Foreskin melanocyte (primary cell): ENCODE measurements at places on chromosomes 7 and 10.

GRCh38 chr10:114545819-114546218 lies 112.3 kb downstream of the ABLIM1 start:
- no peak for DNase-seq

DNA sequence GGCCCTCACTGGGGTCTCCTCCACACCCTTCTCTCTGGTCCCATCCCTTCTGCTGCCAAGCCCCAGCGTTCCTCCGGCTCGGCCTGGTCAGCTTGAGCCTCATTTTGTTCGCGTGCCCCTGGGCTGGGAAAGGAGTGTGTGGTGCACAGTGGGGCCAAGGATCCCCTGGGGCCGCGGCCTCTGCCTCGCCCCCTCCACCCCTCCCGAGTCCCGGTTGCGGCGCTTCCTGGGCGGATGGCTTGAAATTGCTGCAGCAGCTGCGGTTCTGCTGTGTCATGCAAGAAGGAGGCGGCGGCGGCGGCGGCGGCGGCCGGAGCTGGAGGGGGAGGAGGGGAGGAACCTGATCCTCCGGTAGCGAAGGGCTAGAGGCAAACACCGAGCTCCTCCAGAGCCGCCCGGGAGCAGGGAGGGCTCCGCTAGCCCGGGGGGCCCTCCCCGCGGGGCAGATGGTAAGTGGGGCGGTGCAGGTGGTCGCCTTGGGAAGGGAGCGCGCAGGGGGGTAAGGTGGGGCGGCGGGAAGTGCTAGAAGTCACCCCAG lies 217.8 kb upstream of the MKLN1 start:
- DNase-seq: peak; percentile 60

DNA sequence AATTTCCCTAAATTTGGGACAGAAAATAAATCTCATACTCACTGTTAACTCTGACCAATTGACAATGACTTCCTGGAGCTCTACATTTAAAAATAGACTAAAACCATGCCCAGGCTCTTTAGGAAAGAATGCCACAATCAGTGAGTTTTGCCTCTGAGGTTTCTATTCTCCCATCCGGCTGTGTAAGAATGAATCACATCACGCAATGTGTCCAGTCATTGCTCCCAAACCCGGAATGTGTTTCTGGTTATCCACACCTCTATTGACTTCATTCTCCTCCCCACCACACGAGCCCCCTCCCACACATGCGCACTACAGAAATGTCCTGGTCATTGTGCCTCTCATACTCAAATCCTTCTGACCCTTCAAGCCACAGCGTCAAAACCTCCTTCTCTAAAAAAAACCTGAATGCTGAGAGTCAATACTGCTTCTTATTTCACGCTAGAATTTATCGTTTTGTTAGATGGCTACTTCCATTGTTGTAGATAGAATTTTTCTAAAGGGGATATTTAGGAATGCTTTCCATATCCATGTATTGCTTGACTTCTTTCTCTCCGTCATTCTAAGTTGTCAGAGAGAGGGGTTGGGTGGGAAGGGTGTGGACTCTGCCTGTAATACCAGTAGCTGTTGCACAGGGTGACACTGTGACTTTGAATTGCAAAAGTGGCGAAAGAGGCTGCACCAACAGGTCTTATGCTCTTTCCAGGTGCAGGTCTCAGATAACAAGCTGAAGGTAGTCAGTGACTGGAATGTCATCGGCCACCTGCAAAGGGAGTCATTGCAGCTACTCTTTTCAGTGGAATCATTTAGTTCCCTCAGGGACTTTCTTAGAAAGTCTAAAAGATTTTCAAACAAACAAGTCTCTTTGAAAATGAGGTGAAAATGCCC lies 356.6 kb downstream of the PAXIP1 start:
- DNase-seq: no peak

GRCh38 chr10:28810057-28810870 lies 132.9 kb downstream of the BAMBI start:
- no peak for DNase-seq

GRCh38 chr7:605661-606450 lies 86.2 kb upstream of the PDGFA start:
- DNase-seq: no peak

DNA sequence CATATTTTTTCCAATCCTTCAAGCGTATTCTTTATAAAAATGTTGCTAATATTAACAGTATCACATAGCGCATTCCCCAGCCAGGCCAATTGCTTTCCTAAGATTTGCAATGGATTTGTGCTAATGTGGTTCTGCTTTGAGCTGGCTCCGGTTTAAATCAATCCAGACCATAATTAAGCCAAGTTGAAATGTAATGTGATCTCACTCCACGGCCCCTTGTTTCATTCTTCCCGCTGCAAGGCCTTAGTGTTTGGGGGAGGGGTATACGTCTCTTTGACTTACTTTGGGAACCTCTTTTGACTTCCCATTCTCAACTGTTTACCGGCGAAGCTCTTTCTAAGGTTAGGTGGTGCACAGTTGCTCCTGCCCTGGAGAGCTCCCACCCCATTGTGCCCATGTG lies 86.4 kb downstream of the PRPF18 start:
- no peak for DNase-seq

DNA sequence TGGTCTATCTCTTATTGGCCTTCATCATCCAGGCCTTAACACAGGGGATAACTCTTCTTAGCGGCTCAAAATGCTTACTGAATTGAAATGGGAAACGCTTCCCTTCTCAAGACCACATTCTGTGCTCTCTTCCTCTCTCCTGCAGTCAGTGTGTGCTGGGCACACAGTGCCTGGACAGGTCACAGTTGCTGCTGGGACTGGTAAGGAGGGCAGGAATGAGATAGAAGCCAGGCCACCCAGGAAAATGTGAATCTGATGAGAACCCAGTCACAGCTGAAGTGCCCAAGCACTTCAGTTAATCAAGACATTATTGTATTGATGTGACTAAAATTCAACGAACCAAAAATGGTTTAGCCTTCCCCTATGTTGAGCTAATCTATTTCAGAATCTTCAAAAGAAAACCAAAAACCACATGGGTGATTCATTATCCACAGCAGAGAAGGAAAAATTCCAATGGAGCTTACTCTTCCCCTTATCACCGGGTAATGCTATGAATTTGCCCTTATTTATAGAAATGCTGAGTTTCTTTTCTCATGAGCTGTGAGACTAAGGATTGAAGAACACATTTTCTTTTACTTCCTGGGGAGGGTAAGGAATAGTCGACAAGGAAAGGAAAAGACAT lies 41.2 kb upstream of the PLPP4 start:
- DNase-seq: peak; percentile 63

- DNase-seq: no peak
Observed at GRCh38 chr10:43665054-43665453, 16.4 kb upstream of the ZNF32 start.

DNA sequence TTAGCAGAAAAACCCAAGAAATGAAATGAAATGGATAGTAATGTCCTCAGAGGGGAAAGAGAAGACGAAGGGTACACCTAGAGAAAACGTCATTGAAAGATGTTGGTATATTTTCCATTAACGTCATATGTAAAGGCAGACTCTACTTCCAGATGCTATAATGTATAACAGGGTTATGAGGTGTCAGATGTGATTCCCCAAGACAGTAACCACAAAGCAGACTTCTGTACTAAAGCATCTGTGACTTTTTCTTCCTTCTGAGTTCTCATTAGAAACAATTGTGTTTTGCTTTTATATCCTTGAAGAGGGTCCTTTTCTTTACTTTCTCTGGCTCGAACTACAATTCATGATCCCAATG lies 37.4 kb downstream of the LRRC72 start:
- DNase-seq: no peak

GRCh38 chr7:22821702-22822485 lies 755 bp downstream of the TOMM7 start:
- no peak for DNase-seq

GRCh38 chr7:127514499-127514898 lies 70.9 kb downstream of the GCC1 start:
- peak; percentile 20 for DNase-seq

GRCh38 chr10:125641398-125641797 lies 41.6 kb downstream of the TEX36 start:
- DNase-seq: no peak

GRCh38 chr10:102593804-102594079 lies 50.5 kb upstream of the TRIM8 start:
- DNase-seq: no peak

- DNase-seq: peak; percentile 19
Observed at GRCh38 chr7:123649964-123650363, 5.7 kb upstream of the LMOD2 start.

DNA sequence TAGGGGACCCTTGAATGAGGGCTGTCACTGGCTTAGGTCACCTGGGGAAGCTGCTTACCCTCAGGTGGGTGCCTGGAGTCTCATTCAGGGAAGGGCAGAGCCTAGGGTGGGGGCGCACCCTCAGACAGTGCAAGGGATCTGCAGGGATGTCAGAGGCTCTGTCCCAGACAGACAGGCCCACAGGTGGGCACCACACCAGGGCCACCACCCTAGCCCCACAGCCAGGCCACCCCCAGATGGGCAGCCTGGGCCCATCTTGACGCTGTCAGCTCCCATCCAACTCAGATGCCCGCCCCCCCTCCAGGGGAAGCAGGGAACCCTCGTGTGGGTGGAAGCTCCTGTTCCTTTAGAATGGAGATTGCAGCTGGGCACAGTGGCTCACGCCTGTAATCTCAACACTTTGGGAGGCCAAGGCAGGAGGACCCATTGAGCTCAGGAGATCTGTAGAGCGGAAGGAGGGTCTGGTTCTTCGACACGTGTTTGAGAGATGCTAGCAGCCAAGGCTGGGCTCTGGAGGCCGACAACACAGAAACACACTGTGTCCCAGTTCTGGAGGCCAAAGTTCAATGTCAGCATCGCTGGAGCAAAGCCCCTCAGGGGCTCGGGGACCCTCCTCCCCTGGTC lies 58.5 kb upstream of the DNAJB6 start:
- DNase-seq: no peak

GRCh38 chr10:50216894-50217293 lies 34.4 kb downstream of the ASAH2 start:
- DNase-seq: no peak

DNA sequence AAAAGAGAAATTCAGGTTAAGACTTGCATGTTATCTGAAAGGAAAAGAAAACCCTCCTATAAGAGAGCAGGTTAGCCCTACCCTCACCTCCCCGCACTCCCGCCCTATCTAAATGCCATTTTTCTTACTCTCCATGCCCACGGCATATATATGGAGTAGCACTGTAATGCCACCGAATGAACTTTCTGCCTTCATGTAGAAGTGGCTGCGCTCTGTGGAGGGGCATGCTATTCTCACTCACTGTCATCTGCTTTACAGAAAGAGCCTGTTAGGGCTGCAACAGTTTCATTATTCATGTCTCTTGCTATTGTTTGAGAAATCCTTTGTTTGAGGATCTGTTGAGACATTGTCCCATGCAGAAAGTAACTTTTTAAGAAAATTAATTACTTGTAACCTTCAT lies 1190.6 kb downstream of the SORCS1 start:
- DNase-seq: no peak

GRCh38 chr7:16509829-16510228 lies 16.8 kb upstream of the LRRC72 start:
- no peak for DNase-seq

- no peak for DNase-seq
Observed at GRCh38 chr10:43806831-43807640, 158.4 kb upstream of the ZNF32 start.

GRCh38 chr10:93110472-93111146 lies 36.9 kb downstream of the CYP26A1 start:
- no peak for DNase-seq

DNA sequence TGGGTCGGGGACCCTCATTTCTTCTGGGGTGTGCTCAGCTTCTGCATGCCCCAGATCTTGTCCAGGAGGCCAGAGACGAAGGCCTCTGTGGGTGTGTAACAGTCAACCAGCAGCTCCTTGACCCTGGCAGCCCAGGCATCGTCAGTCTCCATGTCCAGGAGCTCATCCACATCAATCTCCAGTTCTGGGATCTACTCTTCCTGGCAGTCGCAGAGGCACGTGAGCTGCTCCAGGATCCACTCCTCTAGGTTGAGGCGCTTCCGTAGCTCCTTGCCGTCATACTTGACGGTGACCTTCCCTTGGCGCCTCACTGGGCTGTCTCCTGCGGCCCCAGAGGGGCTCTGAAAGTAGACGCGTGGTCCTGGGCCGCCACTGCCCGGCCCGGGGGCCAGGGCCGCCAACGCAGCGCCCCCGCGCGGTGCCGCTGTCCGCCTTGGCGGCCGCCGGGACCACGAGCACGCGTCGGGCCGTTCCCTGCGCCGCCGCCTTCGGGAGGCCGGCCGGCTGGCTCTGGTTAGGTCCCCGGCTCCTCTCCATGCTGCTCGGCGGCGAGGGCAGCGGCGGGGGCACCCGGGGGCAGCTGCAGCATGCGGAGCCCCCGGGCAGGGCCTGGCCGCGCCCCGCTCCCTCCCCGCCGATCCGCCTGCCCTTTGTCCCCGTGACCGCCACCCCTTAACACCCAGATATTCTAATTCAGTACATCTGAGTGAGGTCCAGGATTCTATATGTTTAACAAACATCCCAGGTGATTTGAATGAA lies 170.5 kb downstream of the SEPTIN7 start:
- DNase-seq: no peak

DNA sequence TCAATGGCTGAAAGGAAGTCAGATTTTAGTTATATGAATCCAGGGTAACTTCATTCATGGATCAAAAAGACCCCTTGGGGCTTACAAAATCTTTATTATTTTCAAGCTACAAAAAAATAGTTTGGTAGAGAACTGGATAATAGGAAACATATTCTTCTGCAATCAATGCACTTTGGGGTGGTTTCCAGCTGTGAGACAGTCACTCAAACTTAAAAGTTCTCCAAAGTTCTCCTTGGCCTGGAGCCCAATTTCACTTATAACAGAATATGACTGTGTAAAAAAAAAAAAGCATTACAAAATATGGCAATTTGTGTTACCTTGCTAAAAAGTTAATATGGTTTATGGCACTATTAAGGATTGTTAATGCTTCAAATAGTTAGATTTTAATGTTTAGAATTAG lies 255.5 kb downstream of the AGMO start:
- no peak for DNase-seq

GRCh38 chr10:97121041-97121440 lies 64.7 kb downstream of the SLIT1 start:
- no peak for DNase-seq

- DNase-seq: no peak
Observed at GRCh38 chr7:24611130-24611529, 37.9 kb downstream of the PALS2 start.

DNA sequence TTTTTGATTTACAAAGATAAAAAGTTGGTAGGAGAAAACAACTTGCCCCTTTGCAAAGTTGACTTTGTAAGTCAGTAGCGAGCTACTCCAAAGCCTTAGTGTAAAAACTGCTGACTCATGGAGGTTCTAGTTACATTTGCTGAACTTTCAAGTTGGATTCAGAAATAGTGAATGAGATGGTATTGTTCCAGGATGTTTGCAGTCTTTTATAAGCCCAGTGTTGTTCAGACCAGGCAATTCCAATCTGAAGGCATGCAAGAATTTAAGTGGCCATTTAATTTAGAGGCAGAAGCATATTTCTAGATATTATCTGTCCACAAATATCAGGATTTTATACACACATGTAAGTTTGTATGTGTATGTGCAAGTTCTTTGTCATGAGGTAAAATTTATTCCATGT lies 21.6 kb downstream of the TES start:
- peak; percentile 65 for DNase-seq
